ENCODE measurements at places on chromosomes 12 and 14.

DNA sequence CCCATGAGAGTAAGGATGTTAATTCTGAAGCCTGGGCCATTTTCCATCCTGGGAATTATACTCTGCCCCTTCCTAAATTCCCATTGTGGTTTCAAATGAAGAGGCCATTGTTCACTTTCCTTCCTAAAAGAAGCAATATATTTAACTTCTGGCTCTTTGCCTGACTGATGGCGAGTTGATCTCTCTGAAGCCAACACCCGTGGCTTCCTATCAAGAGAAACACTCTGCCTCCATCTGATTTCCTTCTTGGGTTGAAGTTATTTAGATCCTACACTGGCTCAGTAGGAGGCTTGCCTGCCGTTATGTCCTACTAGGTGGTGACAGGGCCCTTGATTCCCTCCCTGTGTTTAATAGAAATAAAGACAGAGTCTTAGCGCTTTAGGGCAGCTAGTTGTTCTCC is 97.4 kb downstream of the PRKCH start:
- DNase-seq = no peak

GRCh38 chr12:29609431-29610215 is 112.1 kb upstream of the OVCH1 start:
- no peak for DNase-seq

DNA sequence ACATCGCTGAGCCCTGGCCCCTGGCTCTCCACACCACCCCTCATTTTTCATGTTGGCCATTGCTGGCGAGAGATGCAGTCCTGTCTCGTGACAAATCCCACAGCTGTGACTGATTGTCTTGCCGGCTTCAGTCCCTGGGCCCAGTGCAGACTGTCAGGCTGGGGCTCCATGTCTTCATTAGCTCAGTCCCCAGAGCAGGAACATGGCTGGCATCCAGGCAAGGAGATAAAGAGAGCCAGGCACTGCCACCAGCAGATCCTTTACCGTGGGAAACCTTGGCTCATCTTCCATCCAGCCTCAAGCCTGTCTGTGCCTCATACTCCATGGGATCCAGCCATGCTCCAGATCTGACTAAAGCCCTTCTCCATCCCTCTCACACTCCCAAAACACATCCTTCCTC is 284.7 kb upstream of the FKBP4 start:
- DNase-seq = no peak

GRCh38 chr12:106301241-106301610 is 1.3 kb upstream of the TCP11L2 start:
- DNase-seq = no peak

DNA sequence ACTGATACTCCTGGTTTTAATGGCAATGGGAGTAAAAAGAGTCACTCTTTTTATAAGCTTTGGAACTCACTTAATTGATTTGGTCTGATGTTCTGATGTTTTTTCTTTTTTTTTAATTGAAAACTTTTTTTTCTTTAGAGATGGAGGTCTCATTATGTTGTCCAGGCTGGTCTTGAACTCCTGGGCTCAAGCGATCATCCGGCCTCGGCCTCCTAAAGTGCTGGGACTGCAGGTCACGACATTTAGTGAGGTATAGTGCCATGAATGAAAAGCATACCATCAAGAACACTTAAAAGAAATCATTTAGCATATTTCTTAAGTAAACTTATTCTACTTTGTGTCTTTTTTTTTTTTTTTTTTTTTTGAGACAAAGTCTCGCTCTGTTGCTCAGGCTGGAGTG is 12.7 kb upstream of the EID3 start:
- DNase-seq = no peak
